ENCODE measurements at places on chromosomes 3 and 15.

- no peak for DNase-seq
These were observed 38.1 kb downstream of the TRAK1 start for GRCh38 chr3:42129014-42129953.

- no peak for DNase-seq
These were observed 265.2 kb upstream of the TLE3 start for GRCh38 chr15:70362886-70363285.

- no peak for DNase-seq
These were observed 427.8 kb upstream of the MCTP2 start for GRCh38 chr15:93803421-93804152.

- no peak for DNase-seq
These were observed 34.8 kb downstream of the RBPMS2 start for GRCh38 chr15:64740311-64741170.
